Thyroid gland (tissue), 4 donors: ENCODE measurements at places on chromosomes 3 and 15.

GRCh38 chr15:68450192-68450591, 18.2 kb upstream of the ITGA11 start:
- no peak for DNase-seq

DNA sequence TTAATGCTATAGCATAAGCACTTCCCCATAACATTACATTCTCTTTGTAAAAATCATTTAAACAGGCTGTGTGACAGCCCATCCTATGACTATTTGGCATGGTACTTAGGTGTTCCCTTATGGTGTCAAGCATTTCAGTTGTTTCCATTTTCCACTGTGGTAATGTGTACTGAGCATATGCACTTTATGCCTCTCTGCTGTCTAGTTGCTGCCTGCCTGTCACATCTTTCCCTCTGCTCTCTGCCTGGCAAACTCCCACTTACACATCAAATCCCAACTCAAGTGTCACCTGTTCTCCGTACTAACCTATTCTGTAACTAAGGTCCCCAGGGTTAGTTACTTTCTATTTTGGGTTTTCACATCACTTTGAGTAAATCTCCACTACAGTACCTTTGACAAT, 84.4 kb upstream of the STRIT1 start:
- DNase-seq: no peak

GRCh38 chr15:84715441-84716035, 401 bp downstream of the SEC11A start:
- DNase-seq: peak; percentile 45

GRCh38 chr3:124773351-124774326, 43.4 kb downstream of the UMPS start:
- DNase-seq: no peak

- no peak for DNase-seq
Measured at GRCh38 chr15:42547918-42548248, 710 bp downstream of the LRRC57 start.

- no peak for DNase-seq
Measured at GRCh38 chr3:70201975-70202374, 110.5 kb downstream of the MDFIC2 start.

DNA sequence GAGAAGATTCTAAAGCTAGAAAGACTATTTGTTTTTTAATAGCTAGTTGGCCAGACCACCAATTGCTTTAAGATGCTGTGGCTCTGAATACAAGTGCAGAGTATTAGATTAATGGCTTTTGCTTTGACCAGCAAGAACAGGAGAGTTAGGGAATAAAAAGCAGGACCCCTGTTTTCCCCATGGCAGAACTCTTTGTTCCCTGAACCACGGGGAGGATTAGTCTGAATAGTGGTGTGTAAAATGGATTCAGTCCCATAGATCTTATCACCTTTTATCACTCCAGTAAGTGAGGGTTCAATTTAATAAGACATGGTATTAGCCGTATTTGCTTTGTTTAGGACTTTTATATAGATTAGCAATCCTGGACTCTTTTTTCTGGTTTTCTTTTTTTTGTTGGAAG, 562.6 kb upstream of the DPPA4 start:
- no peak for DNase-seq

DNA sequence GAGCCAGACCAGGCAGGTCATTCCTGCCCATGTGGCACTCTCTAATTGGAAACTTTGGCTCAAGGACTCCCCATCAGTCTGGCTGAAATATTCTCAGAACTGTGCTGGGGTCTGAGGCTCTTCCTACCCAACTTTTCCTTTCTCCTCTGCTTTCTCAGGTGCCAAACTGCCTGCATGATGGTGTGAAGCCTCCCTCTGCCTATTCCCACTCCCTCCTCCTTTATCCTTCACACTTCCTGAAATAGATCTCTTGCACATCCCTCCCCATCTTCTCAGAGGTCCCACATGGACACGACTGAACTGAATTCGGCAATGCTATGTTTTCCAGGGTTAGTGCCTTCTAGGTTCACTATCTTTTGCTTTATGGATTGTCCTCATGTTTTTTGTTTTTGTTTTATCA, 12.5 kb downstream of the LIPH start:
- DNase-seq: no peak

- DNase-seq: no peak
Measured at GRCh38 chr3:161333696-161334095, 37.6 kb downstream of the SPTSSB start.

DNA sequence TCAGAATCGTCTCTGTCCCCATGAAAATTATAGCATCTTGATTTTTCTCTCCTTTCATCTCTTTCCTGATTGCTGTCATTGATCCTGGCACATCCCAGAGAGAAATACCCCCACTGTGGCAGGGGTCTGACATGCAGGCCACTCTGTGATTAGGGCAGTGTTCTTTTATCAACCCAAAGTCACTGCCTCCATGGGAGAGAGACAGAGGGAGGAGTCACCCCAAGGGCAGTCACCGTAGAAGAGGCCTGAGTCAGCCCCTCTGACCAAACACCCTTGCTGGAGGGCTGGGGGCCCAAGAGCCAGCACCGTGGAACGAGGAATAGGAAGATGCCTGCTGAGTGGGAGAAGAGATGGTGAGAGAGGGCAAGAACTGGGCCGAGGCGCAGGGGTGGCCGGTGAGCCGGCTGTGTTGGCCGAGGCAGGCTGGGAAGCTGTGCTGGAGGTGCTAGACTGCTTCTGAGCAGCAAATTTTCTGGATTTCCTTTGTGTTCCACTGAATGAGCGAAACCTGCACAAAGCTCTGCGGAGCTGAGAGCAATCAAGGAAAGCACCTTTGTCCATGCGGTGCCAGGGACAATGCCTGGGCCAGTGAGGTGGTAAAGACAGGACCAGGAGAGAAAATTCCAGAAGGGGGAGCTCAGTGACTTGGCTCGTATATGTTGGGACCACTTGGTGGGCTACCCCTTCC, 103.8 kb downstream of the ADCY5 start:
- DNase-seq: no peak

GRCh38 chr3:40996827-40997710, 202.2 kb upstream of the CTNNB1 start:
- DNase-seq: no peak

DNA sequence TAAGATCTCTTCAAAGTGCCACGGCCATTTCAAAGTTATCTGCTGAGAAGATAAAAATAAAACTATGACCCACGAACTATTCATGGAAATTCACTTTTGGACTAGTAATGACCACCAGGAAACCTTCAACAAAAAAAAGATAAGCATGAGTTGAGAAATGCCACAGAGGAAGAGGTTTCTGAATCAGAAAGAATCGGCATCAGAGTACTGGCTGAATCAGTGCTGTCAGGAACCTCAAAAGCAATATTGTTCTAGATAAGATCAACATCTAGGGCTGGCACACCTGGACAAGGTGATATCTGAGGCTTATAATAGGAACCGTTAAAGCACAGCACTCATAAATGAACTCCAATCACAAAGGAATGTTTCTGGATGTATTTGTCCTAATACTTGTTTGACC, 72.7 kb downstream of the PEAK1 start:
- DNase-seq: no peak

GRCh38 chr3:44420676-44421075, 56.8 kb downstream of the ZNF445 start:
- no peak for DNase-seq

DNA sequence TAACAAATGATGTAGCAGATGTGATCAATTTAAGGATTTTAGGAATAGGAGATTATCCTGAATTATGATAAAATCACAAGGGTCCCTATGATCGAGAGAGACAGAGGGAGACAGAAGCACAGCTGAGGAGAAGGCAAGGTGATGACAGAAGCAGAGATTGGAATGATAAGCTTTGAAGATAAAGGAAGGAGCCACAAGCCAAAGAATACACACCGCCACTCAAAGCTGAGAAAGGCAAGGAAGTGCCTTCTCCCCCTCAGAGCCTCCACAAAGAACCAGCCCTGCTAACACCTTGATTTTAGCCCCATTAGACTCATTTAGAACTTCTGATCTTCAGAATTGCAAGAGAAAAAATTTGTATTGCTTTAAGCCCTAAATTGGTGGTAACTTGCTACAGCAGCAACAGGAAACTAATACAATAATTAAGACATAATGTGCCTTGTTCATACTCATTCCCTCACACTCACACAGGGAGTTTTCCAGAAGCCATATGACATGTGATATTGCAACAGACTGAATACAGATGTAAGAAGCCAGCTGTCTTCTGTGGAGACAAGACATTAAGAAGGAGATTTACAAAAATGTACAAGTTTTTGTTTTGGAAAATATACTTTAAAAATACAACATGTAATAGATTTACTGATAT, 38.2 kb downstream of the TRANK1 start:
- no peak for DNase-seq

- DNase-seq: no peak
Measured at GRCh38 chr3:152317184-152317583, 48.5 kb downstream of the MBNL1 start.

- DNase-seq: no peak
Measured at GRCh38 chr15:56910801-56911200, 7.6 kb upstream of the TCF12 start.

DNA sequence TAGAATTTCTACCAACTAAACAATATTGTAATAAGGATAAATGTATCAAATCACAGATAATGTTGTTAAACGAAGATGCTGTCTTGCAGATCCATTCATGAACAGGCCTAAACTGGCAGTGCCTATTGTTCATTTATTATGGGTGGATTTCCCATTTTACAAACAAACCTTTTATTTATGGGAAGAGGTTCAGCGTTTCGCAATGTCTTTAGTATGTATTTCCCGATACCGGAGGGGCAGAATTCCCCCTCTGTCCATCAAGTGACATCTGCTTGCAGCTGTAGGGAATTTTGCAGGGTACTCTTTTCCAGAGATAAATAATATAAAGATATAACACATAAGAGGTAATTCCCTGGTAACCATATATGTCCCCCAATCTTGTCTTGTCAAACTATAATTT, 5.7 kb downstream of the CEP19 start:
- no peak for DNase-seq

- DNase-seq: no peak
Measured at GRCh38 chr3:188937389-188937788, 234.4 kb upstream of the TPRG1 start.

DNA sequence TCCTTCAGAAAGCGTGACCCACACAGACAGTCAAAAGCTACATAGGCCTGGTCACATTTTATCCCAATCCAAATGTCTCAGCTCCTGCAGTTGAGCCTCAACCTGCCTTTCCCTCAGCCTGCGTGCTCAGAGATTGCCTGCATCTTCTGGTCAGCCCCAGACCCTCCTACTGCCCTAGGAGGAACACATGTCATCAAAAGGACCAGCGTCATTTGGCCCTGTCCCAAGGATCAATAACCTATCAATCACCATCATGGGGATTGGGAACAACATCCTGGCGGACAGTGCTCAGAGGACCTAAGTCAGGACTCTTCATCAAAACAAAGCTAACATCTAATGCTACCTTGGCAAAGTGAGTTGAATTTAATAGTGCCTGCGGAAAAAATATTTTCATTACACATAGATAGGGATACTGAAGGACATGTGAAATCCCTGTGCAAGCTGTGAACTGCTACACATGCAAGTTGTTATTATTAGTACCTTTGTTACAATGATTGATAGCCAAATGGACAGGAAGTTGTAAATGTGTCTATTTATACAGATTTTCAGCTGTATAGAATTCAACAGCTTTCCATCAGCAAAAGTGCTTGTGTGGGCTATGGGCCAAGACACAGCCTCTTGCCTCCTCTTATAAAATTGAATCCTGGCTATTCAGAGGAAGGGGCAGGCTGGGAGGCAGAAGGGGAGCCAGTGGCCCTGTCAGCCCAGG, 47.7 kb downstream of the UMPS start:
- DNase-seq: no peak
